ENCODE measurements at places on chromosomes 6 and 20.

DNA sequence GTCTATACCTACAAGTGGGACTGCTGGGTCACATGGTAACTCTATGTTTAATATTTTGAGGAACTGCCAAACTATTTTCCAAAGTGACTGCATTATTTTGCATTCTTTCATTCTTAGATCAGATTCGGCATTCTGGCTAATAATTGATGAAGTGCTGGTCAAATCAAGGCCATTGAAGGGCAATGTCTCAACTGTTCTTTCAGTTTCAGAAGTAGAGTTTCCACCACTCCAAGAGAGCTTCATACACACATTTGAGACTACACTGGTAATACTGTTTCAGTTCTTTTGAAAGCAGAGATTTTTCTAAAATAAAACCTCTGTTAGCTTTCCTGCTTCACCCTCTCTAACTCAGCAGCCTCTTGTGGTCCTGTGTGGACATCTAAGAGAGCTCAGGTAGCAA, 154.5 kb downstream of the CFAP61 start:
- DNase-seq, result no peak

GRCh38 chr6:114063956-114064355, 93.0 kb upstream of the HDAC2 start:
- no peak for DNase-seq

DNA sequence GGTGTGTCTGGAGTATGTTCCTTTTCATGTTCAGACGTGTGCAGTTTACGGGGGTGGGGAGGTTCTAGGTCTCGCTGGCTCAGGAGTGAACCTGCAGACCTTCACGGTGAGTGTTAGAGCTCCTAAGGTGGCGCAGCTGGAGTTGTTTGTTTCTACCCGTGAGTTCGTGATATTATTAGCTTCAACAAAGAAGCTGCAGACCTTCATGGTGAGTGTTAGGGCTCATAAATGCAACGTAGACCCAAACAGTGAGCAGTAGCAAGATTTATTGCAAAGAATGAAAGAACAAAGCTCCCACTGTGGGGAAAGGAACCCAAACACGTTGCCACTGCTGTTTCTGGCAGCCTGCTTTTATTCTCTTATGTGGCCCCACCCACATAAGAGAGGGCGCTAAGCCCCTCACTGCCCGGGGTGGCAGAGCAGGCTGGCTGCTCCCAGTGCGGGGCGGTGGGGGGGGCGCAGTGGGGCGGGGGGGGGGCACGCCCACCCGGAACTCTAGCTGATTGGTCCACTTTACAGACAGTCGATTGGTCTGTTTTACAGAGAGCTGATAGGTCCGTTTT, 41.3 kb upstream of the GMPR start:
- no peak for DNase-seq

- DNase-seq, result no peak
These were observed 87.7 kb downstream of the TFAP2C start for GRCh38 chr20:56716806-56717205.

GRCh38 chr20:29297411-29298270, 1959.8 kb upstream of the DEFB115 start:
- DNase-seq, result no peak

GRCh38 chr6:117352466-117353081, 73.2 kb downstream of the ROS1 start:
- DNase-seq, result peak; percentile 24

GRCh38 chr20:1313236-1313964, 15.5 kb downstream of the SDCBP2 start:
- DNase-seq, result peak; percentile 92

- DNase-seq, result no peak
These were observed 15.9 kb downstream of the GLO1 start for GRCh38 chr6:38687043-38687353.

DNA sequence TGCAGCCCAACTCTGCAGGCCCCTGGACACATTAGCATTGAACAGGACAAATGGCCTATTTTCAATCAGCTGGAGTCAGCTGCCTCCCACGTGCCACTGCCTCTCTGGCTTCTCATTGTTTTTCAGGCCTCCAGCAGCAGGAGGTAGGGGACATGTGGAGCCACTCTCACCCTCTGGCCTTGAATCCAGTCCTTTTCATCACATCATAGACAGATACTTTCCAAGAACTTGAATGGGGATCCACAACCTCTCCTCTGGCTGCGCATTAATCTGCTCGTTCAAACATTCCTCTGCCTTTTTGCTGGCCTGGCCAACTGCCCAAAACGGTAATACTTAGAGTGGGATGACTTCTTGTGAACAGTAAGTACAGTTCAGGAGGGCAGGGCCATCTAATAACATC, 592.3 kb downstream of the PKHD1 start:
- no peak for DNase-seq

GRCh38 chr6:135831016-135831415, 20.5 kb upstream of the PDE7B start:
- no peak for DNase-seq

- DNase-seq, result no peak
These were observed 48.9 kb downstream of the EBF4 start for GRCh38 chr20:2741463-2741862.

GRCh38 chr6:85490516-85491248, 40.8 kb downstream of the NT5E start:
- no peak for DNase-seq

DNA sequence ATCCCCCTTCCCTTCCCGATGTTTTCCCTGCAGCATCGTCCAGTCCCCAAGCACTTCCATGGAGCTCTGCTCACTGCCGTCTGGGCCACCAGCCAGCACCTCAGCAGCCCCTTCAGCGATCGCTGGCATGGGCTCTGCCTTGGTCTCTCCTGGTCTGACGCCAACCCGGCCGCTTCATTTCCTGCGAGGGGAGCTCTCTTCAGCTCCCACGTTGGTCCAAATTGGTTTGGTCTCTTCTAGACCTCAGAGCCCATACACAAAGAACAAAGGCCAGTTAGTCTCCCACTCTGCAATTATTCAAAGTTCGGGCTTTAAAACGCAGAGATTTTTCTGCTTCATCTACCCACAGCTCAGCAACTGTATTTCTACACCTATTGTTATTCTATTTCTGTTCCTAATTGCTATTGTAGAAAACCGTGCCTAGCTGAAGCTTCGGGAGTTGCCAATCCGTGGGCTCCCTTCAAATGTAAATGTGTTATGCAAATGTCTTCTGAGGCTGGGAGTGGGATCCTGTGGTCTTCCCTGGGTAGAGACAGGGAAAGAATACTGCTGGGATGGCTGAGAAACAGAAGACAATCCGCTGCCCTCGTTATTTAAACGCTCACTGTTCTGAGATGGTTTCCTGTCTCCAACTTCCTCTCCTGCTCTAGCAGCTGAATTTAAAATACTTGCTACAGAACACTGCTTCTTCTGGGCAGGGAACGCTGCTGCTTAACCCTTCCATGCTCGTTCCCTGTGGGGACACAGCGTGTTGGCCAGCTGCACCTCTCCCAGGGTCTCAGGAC, 154.2 kb upstream of the QKI start:
- DNase-seq, result peak; percentile 35

- no peak for DNase-seq
These were observed 129.8 kb downstream of the TPBG start for GRCh38 chr6:82493467-82493866.

DNA sequence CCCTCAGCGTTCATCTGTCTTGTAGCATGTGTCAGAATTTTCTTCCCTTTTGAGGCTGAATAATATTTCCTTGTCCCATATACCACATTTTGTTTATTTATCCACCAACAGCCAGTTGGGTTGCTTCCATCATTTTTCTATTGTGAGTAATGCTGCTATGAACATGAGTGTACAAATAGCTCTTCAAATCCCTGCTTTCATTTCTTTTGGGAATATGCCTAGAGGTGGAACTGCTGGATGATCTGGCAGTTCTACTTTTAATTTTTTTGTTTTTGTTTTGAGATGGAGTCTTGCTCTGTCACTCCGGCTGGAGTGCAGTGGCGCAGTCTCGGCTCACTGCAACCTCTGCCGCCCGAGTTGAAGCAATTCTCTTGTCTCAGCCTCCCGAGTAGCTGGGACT, 64.7 kb downstream of the SASH1 start:
- peak; percentile 81 for DNase-seq

- DNase-seq, result no peak
These were observed 31.1 kb upstream of the ENPP4 start for GRCh38 chr6:46098678-46099077.

- no peak for DNase-seq
These were observed 4.1 kb downstream of the MDFI start for GRCh38 chr6:41642090-41642959.

DNA sequence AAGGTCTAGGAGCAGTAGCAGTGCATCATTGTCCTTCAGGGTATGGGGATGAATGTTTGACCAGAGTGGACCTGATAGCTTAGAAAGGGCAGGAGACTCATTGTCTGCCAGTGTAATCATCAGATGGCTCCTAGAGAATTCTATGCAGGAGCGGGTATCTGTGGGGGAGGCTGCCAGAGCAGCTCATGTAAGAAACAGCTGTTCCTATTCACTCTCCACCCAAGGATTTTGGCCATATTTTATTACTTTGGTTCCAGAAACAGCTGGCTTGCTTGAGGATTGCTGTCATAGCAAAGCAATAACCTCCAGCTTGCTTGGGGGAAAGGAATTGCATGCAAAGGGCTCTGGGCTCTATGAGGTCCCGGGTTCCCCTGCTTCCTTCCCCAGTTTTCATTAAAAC, 44.1 kb downstream of the RALY start:
- peak; percentile 69 for DNase-seq

- no peak for DNase-seq
These were observed 9.1 kb upstream of the SAYSD1 start for GRCh38 chr6:39124114-39124513.

DNA sequence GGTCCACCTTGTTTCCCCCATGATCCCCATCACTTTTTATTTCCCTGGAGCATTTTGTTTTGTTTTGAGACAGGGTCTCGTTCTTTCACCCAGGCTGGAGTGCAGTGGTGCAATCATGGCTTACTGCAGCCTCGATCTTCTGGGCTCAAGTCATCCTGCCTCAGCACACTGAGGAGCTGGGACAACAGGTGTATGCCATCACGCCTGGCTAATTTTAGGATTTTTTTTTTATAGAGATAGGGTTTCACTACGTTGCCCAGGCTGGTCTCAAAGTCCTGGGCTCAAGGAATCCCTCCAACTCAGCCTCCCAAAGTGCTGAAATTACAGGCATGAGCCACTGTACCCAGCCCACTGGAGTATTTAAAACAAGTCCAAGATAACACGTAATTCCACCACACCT, 179.9 kb downstream of the PREX1 start:
- no peak for DNase-seq

- DNase-seq, result peak; percentile 61
These were observed 77.6 kb downstream of the HUS1B start for GRCh38 chr6:579339-579738.

DNA sequence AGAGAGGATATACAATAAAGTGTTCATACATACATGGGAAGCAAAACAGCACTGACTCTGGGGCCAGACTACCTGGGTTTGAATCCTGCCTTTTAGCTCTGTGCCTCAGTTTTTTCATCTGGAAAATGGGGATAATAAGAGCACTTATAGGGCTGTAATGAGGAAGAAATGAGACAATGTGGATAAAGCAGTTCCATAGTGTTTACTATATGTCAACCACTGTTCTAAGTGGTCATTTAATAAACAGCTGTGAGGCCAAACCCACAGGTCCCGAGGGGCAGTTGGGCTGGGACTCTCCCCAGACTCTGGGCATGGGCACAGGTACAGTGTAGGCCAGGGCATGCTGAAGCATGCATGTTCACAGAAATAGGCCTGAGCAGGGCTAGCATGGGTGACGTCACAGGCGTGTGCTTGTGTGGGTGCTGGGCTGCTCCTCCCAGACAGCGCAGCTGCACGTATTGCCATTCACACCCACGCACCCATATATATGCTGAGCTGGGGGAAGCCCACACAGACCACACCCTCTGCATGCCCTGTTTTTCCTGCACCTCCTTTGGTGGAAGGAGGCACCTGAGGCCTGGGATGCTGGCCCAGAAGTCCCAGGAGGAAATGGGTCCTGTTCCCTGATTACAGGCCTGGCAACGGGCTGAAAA, 3.5 kb upstream of the PLCG1 start:
- DNase-seq, result no peak

DNA sequence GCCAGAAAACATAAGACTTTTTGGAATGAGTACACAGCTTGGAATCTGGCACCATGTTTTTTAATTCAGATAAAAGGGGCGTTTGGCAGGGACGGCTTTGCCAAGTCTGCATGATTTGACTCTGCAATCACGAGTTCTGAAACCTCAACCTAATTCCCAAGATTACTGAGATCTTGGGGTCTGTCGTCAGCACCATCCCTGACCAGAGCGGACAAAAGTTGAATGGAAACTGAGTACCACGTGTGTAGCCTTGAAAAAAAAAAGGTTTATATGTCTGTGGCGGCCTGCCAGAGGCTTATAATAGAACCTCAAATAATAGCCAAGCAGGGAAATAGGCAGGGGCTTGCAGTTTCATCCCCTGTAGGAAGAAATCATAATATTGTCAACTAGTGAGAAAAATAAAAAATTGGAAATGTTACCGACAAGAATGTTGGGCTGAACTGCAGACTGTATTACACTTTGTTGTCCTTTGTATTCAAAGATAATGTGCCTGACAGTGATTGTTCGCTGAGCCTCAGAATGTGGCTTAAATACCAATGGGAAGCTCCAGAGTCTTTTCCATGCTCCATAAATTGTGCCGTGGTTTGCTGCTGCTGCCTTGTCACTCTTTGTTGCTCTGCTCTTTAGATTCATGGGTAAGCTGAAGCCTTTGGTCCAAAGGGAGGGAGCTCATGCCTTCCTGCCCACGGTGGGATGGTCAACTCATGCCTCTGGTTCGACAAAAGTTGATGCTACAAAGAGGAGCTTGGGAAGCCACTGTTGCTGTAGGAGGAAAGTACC, 118.8 kb upstream of the ARID1B start:
- DNase-seq, result peak; percentile 79

DNA sequence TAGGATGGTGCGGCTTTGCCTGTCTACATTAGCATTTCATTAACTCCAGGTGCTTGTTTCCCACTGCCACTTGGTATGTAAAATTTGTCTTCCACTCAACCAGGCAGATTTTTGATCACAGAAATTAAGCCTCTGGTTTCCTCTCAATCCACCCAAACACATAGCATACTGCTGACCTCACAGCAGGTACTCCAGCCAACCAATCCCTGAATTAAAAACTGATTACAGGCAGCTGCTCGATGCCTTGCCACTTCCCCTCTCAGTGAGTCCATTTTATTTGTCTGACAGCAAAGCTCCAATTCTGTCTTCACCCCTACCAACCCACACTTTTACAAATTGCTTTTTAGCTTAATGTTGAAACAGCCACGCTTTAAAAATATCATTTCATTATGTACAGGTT, 95.2 kb downstream of the PLCB1 start:
- peak; percentile 21 for DNase-seq

GRCh38 chr20:23451956-23452487, 654 bp downstream of the CST11 start:
- no peak for DNase-seq

GRCh38 chr6:89251976-89252375, 34.8 kb upstream of the GABRR1 start:
- DNase-seq, result no peak

- DNase-seq, result no peak
These were observed 121.4 kb upstream of the LY86 start for GRCh38 chr6:6466967-6467761.

Data from GM03348 (cell line).